ENCODE measurements at places on chromosomes 2 and 18.

DNA sequence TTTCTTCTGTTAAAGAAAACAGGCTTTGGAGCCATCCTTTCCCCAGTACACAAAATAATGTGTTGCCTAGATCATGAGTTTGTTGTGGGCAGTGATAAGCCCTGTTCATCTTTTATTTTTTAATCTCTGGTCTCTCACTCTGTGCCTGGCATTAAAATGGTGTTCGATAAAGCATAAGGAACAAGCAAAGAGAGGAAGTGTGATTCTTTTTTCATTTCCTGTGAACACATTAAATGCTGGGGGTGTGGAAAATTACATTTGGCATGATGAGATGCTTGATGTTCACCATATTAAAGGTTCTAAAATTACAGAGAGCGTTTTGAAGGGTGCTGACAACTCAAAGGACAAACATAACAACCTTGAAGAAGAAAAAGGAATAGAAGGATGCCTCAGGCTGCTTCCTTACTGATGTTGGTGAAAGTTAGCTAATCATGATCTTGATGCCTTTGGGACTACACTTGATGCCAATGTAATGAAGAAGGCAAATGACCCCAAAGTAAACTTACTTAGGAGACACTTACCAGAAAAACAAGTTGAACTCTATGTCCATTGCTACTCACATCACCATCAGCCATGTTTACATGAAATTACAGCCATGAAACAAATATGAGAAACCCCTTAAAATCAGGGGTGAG lies 33.0 kb downstream of the TMEFF2 start:
- DNase-seq, result no peak

DNA sequence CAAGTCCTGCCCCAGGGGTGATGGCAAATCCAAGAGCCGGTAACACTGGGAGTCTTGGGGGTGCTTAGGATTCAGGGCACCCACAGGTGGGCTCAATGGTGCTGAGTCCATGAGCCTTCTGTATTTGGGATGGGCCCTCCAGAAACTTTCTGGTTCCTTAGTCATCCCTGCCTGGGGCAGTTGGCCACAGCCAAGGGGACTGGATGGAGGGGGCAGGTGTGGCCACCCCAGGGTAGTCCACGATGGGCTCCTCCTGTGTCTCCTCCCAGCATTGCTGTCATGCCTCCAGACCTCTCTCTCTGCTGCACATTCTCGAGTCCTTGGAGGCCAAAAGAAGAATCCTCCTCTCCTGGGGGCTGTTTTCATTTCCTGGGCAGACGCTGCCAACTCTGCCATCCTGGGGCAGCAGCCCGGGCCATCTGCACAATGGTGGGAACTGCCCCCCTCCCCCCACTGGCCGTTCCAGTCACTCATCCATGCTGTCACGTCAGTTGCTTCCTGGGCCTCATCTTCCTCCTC lies 158.0 kb upstream of the TWIST2 start:
- no peak for DNase-seq

- DNase-seq, result no peak
These were observed 54.4 kb downstream of the RPL37A start for GRCh38 chr2:216553093-216553478.

GRCh38 chr2:228986961-228987360 lies 284.1 kb downstream of the PID1 start:
- no peak for DNase-seq

DNA sequence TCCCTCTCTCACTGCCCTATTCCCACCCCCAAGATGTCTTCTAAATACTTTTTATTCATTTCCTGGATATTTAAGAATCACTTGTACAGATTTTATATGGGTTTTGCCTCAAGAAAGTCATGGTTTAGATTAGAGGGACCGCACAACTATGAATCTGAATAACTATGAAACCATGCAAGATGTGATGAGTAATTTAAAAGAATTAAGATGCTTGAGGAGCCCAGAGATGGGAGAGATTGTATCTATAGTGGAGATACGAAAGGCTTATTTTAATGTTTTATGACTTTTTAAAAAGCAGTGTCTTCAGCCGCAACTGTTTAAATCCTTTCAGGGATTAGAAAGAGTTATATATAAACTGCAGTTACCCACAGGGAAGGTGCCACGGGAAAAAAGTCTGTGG lies 324.1 kb downstream of the LPIN1 start:
- no peak for DNase-seq

DNA sequence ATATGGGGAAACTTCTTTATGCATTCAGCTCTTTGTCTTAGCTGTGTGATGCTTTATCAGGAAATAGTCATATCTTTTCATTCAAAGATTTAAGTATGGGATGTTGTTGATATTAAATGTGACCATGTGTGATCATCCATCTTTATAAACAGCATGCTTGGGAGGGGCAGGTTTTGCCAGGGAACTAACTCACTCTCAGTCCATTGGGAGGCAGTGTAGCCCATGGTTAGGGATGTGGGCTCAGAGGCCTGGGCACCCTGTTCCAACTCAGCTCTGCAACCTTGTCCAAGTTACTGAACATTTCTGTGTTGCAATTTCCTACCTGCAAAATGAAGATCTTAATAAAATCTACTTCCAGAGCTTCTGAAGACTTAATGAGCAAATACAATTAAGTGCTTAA lies 92.0 kb upstream of the BCL2L11 start:
- DNase-seq, result no peak

- DNase-seq, result no peak
These were observed 243.6 kb upstream of the CXCR4 start for GRCh38 chr2:136361521-136361920.

GRCh38 chr2:144937910-144938709 lies 418.2 kb upstream of the ZEB2 start:
- no peak for DNase-seq

DNA sequence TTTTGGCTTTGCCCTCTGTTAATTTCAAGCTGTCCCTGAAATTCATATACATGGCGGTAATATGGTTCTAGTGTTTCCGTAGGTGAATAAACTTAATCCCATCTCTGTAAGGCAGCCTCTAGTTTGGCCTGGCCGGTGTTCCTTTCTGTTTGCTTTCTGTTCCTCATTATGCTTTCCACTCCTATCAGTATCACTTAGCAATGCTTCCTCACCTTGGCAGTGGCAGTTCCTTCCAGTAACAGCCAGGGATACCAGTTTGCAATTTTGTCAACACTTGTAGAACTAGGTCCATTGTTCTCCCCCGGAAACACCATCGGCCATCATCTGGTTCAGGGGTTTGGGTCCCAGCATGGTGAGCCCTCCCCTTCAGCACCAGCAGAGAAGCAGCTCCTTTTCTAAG lies 18.2 kb upstream of the TNP1 start:
- DNase-seq, result no peak

DNA sequence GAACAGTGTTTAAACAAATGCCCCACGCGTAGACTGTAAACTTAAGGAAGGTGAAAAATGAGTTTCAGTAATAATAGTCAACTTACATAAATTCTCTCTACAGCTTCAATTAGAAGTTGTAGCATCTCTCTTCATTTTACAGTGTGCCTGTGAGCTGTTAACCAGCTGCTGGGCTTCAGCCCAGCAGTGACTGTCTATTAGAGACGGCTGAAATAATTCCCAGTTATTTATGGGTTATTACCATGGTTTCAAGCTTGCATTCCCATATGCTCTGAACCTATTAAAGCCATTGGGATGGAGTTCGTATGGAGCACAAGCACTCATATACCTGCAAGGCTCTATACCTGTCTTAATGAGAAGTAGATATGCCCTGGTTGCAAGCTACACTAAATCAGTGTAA lies 501.1 kb downstream of the CNTNAP5 start:
- no peak for DNase-seq

DNA sequence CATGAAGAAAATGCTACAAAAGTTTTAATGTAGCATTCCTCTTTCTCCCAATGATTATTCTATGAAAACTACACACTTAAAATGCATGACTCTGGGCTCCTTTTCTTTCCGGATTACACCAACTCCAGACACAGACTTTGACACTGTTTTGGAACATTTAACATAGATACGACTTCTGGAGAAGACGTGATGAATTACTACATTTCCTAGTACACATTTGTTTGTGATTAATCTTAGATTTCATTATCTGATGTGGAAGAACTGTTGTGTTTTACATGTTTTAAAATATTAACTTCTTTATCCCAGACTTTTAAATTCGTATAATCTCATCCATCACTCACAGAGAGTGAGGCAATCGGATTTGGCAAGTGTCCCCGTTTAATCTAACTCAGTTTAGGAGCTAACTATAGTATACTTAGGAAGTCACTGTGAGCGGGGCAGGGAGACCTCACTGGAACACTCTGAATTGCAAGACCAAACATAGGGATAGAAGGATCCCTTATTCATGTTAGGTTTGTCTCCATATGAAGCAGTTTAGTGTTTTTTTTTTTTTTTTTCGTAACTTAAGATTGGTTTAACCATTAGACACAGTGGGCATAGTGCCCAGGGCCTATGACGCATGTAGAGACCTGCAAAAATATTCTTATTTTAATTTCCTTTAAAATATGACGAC lies 66.7 kb downstream of the PDE1A start:
- DNase-seq, result no peak

DNA sequence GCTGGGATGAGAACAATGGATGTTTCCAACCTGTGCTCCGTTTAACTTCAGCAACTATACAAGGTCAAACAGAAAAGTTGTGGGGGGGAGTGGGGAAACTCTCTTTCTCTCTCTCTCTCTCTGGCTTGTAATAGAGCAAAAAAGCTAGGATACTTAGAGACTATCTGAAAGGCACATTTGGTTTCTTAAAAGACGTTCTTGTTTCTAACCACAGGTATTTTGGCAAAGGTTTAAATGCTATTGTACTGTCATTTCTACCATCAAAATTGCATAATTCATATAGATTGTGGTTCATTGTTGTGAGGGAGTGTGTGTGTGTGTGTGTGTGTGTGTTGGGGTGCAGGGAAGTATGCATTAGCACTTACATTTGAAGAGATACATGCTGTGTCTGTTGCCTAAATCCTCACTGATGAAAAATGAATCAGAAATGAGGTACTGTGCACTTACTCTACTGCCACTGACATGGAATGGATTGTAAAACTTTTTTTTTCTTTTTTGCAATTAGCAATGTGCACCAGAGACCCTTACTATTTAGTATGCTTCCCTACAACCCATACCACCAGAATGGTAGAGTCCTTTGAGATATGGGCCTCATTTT lies 841.0 kb upstream of the PIK3C3 start:
- no peak for DNase-seq

DNA sequence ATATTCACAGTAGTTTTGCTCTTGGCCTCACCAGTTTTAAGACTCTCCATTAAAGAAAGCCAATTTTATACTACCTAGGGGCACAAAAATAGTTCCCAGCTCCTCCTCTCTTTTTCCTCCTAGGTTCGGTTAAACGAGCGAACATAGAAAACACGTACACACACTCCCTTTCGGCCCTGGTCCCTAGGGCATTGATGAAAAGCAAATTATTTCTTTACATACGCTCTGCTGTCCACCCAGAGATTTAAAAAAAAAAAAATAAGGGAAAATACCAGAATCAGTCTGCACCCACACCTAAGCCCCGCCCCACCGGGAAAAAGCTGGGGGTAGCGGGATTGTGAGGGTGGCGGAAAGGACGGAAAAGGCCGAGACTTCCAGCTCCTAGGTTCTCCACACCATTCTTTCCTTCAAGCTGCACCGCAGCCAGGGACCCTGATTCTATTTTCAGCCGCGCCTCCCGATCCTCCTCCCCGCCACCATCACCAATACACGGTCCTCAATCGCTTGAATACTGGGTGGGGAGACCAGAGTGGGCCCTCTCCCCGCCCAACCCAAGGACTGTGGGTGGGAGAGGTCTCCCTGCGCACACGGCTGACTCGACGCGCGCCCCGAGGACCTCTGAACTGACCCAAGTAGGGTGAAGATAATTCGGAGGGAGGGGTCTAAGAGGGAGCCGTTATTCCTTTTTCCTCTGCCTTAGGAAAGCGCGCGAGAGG lies 769 bp downstream of the ATF2 start:
- no peak for DNase-seq

- DNase-seq, result no peak
These were observed 200.1 kb downstream of the ARHGAP15 start for GRCh38 chr2:143329288-143329687.

- no peak for DNase-seq
These were observed 18.7 kb upstream of the SCYGR1 start for GRCh38 chr2:227406177-227407031.

DNA sequence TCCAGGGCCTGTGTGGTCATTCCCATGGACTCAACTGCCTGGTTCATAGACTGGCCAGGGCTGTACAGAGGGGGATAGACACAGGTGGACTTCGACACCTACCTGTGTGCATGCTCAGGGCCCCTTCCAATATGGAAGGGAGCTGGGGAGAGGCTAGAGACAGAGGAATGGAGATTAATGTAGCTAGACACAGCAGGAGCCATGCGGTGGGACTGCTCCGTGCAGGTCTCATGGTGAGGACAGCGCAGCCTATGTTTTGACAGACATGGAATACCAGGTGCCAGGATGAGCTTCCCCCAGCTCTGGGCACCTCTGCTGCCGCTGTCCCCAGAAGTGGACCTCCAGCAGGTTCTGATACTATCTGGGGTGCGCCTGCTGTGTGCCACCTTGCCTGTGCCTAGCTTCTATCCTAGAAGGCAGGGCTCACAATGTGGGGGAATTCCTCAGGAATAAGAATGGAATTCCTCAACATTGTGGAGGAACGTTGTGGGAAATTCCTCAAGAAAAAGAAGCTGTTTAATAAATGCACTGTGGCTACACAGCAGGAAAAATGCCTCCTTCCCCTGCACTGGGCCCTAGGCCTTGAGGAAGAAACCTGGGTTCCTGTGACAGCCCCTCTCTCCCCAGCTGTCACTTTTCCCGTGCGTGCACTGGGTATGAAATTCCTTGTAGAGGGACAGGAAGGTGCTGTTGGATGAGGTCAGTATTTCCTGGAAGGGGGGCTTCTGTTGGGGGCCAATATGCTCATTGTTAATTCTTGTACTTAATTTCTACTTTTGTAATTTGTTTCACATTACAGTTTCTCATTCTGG lies 7.3 kb downstream of the IL1R1 start:
- DNase-seq, result no peak

DNA sequence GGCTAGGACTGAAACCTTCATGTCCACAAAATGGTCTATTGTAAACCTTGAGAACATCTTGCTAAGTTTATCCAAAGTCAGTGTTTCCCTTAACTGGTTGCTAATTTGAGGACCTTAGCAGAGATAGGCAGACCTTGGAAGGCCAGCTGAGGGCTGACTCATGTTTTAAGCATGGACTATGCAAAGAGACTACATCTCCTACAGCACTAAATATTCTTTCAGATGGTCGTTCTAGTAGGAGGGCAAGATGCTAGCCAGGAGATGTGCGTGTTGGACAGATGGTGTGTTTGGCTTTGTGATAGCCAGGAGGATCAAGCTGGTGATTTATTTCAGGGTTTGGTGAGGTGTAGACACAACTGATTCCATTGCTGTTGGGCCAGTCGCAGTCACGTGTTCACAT lies 75.8 kb downstream of the NRP2 start:
- DNase-seq, result no peak

Data from stimulated activated CD8-positive, alpha-beta memory T cell treated with anti-CD3 and anti-CD28 coated beads, Interleukin-15, amount 100 ng/mL, for 24 hours (primary cell).